Naive thymus-derived CD4-positive, alpha-beta T cell (primary cell): ENCODE measurements at places on chromosomes 13 and 19. TPM values are rescaled to one million over a fixed set of nuclear protein-coding genes. Genes with fewer than 3 reads are reported as not detected.

The TMEM59L gene
- not detected for total RNA-seq

The TCF3 gene
- 82.3 TPM for total RNA-seq

The ATP4A gene
- not detected in 2 replicates for total RNA-seq

DNA sequence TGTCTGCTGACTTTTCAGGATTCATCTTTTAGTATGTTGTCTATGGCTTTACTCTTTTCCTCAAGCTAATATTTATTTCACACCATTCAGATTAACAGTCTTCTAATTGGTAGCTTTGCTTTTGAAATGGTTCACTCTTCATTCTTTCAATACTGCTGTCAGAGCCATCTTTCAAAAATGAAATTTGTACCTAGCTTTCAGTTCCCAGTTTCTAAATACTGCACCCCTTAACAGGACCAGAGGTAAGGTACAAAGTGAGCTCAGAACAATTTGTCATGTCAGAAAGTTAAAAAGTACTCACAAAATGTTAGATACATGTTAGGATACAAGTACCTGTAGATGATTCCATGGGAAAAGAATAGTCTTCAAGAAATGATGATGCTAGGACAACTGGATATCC, 83.0 kb downstream of the FNDC3A start:
- H3K4me1 ChIP-seq = no peaks in the 10 kb centered on the region
- DNase-seq = no peak
- H3K36me3 ChIP-seq = no peaks in the 10 kb centered on the region
- H3K27me3 ChIP-seq = no peaks in the 10 kb centered on the region
- H3K27ac ChIP-seq = no peak overlapping the region

DNA sequence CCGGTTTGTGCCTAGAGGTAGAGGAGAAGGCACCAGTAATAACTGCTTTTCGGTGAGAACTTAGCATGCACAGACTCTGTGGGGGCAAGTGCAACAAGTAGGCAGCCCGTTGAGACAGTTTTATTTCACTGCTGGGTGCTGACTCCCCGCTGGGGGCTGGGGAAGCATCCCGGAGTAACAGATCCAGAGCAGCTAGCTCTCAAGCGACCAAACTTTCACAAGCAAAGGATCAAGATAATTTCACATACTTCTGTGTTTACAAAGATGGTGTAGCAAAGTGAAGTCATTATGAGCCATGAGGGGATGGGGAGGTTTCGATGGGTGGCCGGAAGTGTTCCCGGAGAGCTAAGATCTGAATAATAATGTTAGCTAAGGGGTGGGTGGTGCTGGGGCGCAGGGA, 2.8 kb downstream of the NACC1 start:
- H3K4me1 ChIP-seq = peaks cover 26% of the 10 kb centered on the region
- H3K27me3 ChIP-seq = no peaks in the 10 kb centered on the region
- H3K4me3 ChIP-seq = no peak overlapping the region
- H3K27ac ChIP-seq = no peak overlapping the region
- no peak for DNase-seq
- H3K36me3 ChIP-seq = no peaks in the 10 kb centered on the region

- H3K4me1 ChIP-seq = no peaks in the 10 kb centered on the region
- H3K4me3 ChIP-seq = no peak overlapping the region
- no peak overlapping the region for H3K27ac ChIP-seq
These were observed 361.8 kb upstream of the ZNF507 start for GRCh38 chr19:31983647-31984046.

- H3K4me1 ChIP-seq = no peaks in the 10 kb centered on the region
- H3K27me3 ChIP-seq = no peaks in the 10 kb centered on the region
- H3K36me3 ChIP-seq = no peaks in the 10 kb centered on the region
- no peak for DNase-seq
- no peak overlapping the region for H3K4me3 ChIP-seq
- no peak overlapping the region for H3K27ac ChIP-seq
These were observed 93.9 kb downstream of the COL4A2 start for GRCh38 chr13:110400786-110401533.

DNA sequence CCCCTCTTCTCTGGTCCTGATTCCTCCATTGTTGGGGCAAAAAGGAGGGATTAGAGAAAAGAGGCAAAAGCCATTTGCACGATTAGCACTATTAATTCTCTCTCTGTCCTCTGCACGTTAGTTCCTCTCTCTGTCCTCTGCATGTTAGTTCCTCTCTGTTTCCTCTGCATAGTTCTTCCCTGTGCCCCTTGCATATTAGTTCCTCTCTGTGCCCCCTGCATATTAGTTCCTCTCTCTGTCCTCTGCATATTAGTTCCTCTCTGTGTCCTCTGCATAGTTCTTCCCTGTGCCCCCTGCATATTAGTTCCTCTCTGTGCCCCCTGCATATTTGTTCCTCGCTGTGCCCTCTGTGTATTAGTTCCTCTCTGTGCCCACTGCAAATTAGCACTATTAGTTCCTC, 847.2 kb upstream of the GPC6 start:
- no peak overlapping the region for H3K27ac ChIP-seq
- no peaks in the 10 kb centered on the region for H3K36me3 ChIP-seq
- no peaks in the 10 kb centered on the region for H3K27me3 ChIP-seq
- H3K4me3 ChIP-seq = no peak overlapping the region
- DNase-seq = no peak

- H3K36me3 ChIP-seq = no peaks in the 10 kb centered on the region
- DNase-seq = no peak
- H3K4me3 ChIP-seq = no peak overlapping the region
- H3K27me3 ChIP-seq = no peaks in the 10 kb centered on the region
These were observed 22.2 kb upstream of the ZNF181 start for GRCh38 chr19:34711890-34712289.
